Fibroblast of lung (primary cell): ENCODE measurements at places on chromosomes 2 and 18.

GRCh38 chr2:151325581-151326095 lies 31.8 kb upstream of the TNFAIP6 start:
- peak; percentile 29 for DNase-seq

DNA sequence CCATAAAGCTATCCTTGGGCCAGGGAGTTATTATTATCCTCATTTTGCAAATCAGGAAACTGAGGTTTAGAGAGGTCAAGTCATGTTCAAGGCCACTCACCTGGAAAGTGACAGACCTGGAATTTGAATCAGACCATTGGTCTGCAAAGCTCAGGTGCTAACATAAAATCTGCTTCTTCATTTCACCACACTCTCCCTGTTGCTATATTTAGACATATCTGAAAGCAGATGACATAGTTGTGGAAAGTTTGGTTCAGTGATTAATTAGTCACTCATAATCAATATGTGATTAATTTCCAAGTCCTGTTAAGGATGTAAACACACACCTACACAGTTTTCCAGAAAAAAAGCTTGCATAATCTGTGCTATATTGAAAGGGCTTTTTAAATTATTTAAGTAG lies 57.4 kb downstream of the LINC00305 start:
- no peak for DNase-seq

DNA sequence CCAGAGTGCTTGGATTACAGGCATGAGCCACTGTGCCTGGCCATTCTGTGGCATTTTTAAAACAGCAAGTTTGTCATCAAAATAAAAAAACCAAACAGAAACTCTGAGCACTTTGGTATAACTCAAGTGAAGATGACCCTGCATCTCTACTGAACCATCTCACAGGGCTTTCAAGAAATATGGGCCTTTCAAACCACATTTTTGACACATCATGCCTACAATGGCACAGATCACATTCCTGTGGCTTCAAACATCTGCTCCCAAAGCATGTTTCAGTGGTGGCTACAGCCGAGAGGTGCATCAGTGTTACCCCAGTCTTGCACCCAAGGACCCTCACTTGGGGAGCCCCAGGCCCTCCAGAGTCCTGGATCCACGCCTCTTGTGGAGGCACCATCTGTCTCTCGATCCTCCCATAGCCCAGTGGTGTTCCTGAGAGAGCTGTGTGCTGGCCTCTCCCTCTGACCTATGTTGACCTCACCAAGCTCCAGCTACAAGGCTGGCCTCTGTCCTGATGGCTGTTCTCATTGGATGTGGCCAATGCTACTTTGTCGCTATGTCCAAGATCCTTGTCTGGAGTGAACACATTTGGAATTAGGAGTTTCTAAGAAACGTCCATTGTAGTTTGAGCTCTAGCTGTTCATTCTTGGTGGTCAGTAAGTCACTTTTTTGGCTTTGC lies 55.2 kb upstream of the RALBP1 start:
- DNase-seq = peak; percentile 60

DNA sequence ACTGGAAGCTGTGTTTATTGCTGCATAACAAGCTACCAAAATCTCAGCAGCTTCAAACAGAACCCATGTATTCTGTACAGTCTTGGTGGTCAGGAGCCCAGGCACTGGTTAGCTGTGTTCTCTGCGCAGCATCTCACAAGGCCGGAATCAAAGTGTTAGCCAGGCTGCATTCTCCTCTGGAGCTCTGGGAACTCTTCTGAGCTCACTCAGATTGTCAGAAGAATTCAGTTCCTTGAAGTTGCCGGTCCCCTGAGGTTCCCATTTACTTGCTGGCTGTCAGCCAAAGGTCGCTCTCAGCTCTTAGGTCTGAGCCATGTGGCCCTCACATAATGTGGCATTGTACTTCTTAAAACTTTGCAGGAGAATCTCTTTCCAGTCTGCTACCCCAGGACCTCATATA lies 123.6 kb upstream of the SMIM21 start:
- DNase-seq = no peak

DNA sequence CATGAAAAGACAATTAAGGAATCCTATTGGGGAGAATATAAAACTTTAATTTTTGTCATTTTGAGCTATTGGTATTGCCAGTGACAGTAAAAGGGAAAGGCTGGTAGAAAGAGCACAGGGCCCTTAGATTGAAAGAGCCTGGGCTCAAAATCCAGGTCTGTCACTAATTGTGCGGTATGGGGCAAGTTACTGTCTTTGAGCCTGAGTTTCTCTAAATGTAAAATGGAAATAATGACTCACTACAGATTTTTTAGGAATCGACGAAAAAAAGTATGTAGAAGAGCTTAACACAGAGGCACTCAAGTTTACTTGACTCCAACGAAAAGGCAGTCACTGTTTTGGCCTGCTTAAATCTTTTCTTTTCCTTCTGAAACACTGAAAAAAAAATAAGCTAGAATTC lies 7.0 kb downstream of the NDUFV2 start:
- peak; percentile 70 for DNase-seq

- peak; percentile 70 for DNase-seq
Measured at GRCh38 chr18:47944972-47945852, 14.8 kb upstream of the SMAD2 start.

- DNase-seq = peak; percentile 28
Measured at GRCh38 chr2:235235977-235236767, 257.7 kb upstream of the AGAP1 start.

DNA sequence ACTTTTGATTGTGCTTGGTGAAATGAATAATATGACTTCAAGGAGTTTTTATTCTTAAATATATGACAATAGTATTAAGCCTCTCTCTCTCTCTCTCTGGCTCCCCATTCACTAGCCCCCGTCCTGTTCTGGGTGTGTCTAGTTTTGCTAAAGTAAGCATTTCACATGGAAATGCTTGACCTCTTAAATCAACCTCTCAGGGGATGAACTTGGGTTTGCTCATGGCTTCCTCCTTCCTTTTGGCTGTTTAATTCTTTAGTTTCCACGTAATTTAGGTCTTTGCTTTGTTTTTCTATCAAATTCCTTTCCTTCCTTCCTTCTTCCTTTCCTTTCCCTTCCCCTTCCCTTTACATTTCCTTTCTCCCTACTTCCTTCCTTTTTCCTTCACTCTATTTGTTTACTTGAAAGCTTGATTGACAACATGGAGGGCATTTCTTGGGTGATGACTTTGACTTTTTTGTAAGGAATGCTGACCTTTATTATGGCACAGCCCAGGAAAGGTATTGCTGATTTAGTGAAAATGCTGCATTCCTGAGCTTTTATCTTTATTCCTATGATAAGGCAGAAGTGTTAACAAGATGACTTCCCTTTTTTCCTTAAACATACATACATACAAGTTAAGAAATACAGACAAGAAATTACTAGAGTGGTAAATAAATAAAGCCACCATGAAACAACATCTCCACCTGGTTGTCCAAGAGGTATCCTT lies 3.6 kb downstream of the DPP4 start:
- DNase-seq = no peak
